NCI-H1436 treated with DMSO at 0.1 percent for 48 hours (cell line): ENCODE measurements at places on chromosomes 3 and 15.

GRCh38 chr3:194870394-194871110 lies 184.9 kb downstream of the FAM43A start:
- no peak for DNase-seq

DNA sequence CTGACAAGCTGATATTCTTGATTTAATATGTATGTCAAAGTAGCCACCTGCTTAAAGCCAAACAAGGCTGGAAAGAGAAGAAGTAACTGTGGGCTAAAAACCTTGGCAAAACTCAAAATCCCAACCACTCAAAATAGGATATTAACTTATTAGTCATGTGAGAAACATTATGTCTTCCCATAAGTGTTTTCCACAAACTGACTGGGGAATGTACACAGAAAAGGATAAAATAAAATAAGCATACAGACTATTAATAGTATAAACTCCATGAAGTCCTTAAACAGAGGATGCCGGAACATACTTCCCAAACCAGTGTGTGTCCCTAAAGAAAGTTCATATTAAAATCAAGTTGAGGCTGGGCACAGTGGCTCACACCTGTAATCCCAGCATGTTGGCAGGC lies 263.7 kb upstream of the THBS1 start:
- DNase-seq, result no peak

GRCh38 chr15:48616216-48616615 lies 29.3 kb downstream of the FBN1 start:
- no peak for DNase-seq

GRCh38 chr3:122758877-122759560 lies 34.6 kb downstream of the HSPBAP1 start:
- no peak for DNase-seq

DNA sequence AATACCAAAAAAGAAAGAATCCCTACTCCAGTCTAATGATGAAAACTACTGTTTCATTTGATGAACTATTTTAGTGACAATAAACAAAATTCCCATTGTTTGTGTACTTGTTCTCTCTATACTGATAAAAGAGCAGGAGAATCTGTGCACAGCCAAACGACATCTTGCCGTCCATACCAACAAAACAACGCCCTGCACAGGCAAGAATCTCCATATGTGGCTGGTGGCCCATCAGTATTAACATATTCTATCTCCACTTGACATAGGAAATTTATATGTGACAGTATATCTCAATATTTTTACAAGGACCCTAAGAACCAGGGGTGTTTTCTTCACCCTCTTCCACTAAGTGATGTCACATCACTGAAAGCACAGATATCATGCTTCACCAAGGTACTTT lies 279.5 kb downstream of the ULK4 start:
- no peak for DNase-seq

GRCh38 chr3:134619301-134619615 lies 31.6 kb downstream of the KY start:
- DNase-seq, result no peak

- no peak for DNase-seq
Observed at GRCh38 chr3:194757647-194758061, 72.0 kb downstream of the FAM43A start.

GRCh38 chr15:73571346-73571745 lies 61.8 kb downstream of the NPTN start:
- no peak for DNase-seq

DNA sequence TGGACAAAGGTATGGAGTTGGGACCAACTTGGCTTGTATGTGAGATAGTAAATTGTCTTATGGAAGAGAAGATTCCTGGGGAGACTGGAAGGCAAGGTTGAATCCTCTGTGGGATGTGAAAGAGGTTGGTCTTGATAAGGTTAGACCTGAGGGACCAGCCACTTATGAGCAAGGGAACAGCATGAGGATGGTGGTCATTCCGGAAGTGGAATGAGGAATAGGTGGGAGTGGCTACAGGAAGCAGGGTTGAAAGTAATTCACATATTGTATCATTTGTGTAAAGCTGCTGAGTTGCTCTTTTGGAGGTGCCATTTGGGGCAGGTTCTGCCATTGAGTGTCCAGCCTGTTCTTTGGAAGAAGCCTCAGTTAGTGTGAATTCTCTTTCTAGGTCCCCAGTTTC lies 13.2 kb downstream of the USP13 start:
- DNase-seq, result no peak

GRCh38 chr15:31067890-31068603 lies 33.5 kb downstream of the TRPM1 start:
- DNase-seq, result no peak

- no peak for DNase-seq
Observed at GRCh38 chr15:63236272-63236671, 41.1 kb upstream of the APH1B start.

DNA sequence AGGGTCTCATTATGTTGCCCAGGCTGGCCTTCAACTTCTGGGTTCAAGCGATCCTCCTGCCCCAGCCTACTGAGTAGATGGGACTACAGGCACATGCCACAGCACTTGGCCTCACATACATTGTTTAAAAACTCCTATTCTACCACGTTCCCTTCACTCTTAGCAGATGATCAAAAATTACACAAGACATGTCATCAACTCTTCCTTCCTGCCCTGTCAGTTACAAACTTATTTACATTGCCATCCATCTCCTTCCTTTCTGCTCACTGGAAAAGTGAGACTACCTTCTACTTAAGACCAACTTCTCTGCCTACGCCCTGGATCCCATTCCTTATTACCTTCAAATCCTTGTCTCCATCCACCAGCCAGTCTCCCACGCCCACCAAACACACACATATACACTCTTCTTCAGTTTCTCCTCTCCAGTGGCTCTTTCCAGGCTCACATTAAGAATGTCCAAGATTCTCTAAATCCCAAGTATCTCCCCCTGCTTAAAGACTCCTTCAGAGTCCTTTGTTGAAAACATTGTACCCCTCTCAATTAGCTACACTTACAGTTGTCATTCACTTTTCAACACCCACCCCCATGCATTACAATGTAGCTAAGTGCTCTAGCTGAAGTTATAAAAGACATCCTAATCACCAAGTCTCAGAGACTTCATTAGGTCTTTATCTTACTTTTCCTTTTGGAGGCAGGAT lies 4.3 kb downstream of the PEAK1 start:
- no peak for DNase-seq

DNA sequence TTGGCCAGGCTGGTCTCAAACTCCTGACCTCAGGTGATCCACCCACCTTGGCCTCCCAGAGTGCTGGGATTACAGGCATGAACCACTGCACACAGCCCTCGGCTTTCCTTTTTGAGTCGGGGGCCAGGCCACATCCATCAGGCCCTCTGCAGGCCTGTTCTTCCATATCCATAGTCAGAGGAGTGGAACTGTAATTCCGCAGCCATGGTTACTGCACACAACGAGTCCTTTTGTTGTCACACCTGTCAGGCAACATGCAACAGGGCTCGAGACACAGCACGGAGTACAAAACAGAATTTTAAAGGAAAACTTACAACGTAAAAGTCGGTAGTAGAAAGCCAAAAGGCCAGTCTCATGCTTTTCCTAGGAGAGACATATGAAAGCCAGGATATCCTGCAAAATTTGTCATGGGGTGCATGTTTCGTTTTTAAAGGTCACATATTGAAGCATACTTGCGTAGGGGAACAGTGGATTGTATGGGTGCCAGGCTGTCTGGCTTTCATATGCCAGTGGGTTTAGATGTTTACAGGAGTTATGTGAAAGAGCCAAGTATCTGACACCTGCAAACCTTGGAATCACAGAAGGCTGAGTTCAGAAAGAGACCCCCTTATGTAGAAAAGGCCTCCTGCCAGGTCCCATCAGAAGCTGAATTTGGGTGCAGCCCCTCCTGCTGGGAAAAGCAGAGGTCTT lies 63.2 kb upstream of the LPP start:
- DNase-seq, result no peak

GRCh38 chr3:63910891-63911290 lies 1.3 kb downstream of the SCAANT1 start:
- DNase-seq, result no peak

DNA sequence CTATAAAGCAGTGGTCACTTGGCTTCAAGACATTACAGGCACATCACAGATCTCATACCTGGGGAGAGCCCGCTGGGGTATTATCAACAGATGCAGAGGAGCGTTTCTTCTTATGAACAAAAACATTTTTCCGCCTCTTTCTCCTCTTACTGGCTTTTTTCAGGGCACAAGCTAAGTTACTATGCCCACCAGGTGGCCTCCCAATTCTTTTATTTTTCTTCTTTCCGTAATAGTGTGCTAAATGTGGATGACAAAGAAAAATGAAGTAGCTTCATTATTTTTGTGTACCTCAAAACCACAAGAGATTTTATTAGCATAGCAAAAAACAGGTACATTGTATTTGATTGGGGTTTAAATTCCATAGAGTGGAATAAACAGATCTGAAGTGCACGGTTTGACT lies 10.1 kb upstream of the STIMATE start:
- DNase-seq, result no peak

GRCh38 chr3:158247288-158247687 lies 137.4 kb downstream of the RSRC1 start:
- DNase-seq, result no peak

DNA sequence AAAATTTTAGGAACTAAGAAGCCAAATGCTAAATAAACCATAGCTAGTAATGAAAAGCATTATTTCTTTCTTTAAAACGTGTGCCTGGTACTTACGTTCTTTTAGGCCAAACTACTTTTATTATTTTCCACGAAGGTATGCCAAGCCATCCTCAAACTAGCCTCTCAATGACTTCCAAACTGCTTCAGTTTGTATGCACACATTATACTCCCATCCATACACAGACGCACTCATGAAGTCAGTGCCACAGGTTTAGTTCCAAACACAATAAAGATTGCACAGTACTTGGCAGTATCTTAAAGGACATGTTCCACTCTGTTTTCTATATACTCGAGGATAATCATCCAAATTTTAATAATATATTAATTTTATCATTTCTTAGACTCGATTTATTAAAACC lies 609.2 kb upstream of the ZNF385D start:
- DNase-seq, result no peak

DNA sequence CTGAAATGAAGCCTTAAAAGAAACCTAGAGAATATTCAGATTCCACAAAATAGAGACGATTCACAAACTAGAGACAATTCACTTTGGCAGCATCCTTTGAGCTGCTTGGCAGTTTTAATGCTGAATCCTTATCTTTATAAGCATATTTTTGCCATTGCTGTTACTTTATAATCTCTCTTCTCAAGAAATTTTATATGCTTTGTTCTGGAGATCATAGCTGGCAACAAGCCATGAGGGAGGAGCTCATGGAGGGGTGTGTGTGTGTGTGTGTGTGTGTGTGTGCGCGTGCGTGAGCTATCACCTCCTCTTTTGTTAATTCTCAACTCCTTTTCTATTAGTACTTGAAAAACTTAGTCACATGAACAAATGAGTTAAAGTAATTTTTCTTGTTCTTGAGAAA lies 495.0 kb upstream of the RGMA start:
- DNase-seq, result no peak
